Fibroblast of villous mesenchyme (primary cell): ENCODE measurements at places on chromosomes 3 and 15. TPM values are rescaled to one million over a fixed set of nuclear protein-coding genes. Genes with fewer than 3 reads are reported as not detected.

The IFT122 gene
- total RNA-seq, result 19.9 and 21.3 TPM in 2 replicates

DNA sequence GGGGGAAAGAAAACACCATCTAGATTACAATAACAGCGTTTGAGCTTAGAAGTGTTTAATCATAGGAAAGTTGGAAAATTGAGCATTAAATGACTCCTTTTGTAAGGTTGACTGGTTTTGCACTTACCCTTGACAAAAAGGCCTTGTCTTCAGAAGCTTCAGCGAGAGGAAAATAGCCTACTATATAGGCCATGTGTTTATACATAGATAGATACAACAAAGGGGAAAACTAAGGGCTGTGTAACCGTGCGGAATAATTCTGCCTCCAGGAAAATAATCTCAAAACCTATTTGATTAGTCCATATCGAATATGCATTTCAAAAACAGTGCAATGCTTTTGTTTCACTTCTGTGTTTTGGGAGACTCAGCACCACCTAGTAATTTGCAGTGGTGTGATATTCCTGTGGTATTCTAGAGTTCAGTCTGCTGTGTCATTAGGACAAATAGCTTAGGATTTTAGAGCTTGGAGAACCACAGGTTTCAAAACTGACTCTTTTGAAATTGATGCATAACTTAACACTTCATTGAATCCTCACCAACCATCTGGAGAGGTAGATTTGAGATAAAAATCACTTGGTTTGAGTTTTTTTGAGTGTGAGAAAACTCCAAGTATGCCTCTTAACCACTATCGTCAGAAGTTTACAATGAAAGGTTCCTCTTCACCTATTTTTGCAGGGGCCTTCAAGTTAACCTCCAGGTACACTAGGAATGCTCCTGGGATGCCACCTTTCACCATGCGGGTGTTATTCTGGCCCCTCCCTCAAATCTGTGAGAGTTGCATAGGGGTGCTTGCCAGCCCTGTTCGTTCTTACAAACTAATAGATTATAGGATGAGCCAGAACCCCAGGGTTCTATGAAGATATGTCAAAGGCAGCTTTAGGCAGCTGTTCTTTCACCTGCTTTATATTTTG lies 1.9 kb downstream of the ARHGAP31 start:
- peak; percentile 50 for DNase-seq

GRCh38 chr15:60614862-60615771 lies 136.2 kb upstream of the ICE2 start:
- no peak for DNase-seq

DNA sequence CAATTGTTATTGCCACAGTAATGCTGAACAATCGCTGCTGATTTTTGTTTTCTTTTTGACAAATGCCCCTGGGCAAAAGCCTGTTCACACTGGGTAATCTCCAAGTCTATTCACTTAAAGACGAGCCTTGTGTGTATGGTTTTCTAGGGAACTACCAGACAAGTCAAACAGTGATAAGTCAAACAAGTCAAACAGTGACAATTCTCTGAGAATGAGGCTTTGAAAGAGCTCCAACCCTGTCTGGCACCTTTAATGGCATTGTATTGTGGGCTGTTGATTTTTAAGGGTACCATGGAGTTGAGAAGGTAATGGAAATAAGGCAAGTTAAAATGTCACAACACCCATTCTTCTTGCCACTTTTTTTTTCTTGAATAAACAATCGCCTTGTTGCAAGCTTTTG lies 59.4 kb upstream of the TMC3 start:
- DNase-seq, result no peak

DNA sequence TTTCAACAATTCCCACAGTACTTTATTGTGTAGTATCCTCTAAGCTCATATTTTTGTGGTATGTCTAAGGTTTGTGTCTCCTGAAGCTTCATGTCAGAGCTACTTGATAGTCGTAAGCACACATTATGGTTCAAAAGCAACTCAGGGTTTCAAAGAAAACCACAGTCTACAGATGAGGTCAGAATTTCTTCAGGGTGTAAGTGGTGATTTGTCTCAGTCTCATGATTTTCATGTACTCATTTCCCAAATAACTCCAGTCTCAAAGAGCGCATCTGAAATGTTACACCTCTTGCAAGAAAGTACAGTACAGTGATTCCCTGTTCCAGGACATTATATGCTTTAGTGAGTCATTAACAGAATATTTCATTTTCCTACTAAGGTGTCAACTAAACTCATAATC lies 47.5 kb upstream of the SSR3 start:
- DNase-seq, result peak; percentile 37

The GOLGA6L7 gene
- total RNA-seq, result not detected in 2 replicates

GRCh38 chr3:152197937-152198336 lies 70.8 kb upstream of the MBNL1 start:
- DNase-seq, result no peak

GRCh38 chr3:152319831-152320617 lies 51.3 kb downstream of the MBNL1 start:
- peak; percentile 48 for DNase-seq

DNA sequence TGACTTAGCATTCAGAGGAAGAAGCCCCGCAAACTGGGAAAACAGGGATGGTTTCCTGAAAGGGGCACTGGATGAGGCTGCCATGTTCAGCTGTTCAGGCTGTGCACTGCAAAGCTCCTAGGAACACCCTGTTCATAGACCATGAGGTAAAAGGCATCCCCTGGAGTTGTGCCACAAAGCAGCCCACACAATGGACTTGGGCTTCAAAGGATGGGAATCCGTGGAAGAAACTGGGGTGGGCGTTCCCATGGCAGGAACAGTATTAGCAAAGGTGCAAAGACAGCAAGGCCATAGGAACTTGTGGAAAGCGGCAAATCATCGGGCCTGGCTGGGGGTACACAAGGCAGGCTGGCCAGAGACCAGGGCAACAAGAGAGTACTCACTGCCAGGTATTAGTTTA lies 8.9 kb downstream of the OXTR start:
- no peak for DNase-seq

DNA sequence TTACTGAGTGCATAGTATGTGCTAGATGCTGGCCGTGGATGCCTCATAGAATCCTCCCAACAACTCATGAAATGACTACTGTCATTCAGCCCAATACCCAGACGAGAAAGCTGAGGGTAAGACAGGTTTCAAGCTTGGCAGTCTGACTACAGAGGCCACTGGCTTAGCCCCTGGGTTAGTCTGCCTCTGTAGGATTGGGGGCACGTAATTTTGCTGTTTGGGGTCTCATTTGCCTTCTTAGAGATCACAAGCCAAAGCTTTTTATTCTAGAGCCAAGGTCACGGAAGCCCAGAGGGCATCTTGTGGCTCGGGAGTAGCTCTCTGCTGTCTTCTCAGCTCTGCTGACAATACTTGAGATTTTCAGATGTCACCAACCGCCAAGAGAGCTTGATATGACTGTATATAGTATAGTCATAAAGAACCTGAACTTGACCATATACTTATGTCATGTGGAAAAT lies 1.0 kb upstream of the CCR5 start:
- no peak for DNase-seq

- peak; percentile 96 for DNase-seq
Observed at GRCh38 chr3:171284308-171285075, 175.7 kb downstream of the TNIK start.

The UCN2 gene
- total RNA-seq, result 6.0 and 11.9 TPM in 2 replicates

DNA sequence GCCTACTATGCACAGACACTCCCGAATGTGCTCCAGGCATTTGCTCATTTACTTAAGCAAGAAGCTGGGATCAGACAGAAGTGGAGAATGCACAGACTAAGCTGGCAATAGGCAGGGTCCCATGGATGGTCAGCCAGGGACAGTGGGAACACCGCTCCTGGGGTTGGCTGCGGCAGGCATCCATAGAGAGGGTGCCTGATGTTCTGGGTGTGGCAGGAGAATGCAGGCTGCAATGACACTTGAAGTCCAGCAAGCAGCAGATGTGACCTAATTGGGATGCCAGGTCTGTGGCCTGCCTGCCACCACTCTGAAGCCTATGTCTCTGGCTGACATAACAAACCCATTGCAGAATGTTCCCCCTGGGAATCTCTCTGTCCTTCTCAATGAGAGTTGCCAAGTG lies 40.2 kb upstream of the SLC6A11 start:
- DNase-seq, result no peak

GRCh38 chr15:31799319-31799714 lies 231.0 kb upstream of the CHRNA7 start:
- DNase-seq, result no peak

DNA sequence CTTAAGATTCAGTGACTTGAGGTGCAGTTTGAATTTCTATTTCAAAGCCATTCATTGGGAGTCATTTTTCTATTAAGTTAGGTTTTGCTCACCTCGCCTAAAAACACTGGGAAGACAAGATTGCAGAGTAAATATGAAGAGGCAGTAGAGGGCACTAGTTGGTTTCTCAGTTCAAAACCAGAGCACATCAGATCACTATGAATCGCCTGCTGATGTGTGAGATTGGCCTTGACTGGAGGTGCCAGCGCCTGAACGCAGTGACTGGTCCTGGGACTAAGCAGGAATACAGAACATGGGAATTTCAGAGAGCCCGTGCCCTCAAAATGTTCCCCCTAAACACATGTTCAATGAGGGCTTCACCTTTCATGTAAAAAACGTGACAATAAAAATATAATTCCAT lies 229.0 kb downstream of the ITPR1 start:
- peak; percentile 83 for DNase-seq

DNA sequence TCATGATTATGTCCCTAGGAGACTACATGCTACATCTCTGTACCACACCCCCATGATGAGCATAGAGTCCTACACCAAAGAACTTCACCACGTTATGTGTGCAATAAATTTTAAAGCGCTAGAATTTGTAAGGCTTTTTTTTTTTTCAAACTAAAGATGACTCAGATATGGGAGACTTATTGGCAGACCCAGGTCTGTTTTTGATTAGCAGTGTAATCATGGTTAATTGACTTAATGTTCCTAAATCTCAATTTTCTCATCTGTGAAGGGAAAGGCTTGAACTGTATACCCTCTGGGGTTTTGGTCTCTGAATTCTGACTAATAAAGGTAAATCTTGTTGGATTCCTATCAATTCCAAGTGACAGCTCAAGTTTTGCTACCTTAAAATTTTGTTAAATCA lies 26.4 kb downstream of the ABI3BP start:
- DNase-seq, result no peak

DNA sequence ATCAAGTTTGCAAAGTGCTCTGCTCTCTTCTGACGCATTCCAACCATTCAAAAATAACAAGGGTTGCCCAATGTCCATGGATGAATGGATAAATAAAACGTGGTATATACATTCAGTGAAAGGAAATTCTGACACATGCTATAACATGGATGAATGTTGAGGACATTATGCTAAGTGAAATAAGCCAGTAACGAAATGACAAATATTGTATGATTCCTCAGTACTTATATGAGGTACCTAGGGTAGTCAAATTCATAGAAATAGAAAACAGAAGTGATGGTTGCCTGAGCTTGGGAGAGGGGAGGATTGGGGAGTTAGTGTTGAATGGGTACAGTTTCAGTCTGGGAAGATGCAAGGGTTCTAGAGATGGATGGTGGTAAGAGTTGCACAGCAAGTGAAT lies 33.9 kb downstream of the SH3BP5 start:
- no peak for DNase-seq

The CAMK2N2 gene
- total RNA-seq, result under 0.01 TPM in 1 of 2 replicates, not detected in the other

DNA sequence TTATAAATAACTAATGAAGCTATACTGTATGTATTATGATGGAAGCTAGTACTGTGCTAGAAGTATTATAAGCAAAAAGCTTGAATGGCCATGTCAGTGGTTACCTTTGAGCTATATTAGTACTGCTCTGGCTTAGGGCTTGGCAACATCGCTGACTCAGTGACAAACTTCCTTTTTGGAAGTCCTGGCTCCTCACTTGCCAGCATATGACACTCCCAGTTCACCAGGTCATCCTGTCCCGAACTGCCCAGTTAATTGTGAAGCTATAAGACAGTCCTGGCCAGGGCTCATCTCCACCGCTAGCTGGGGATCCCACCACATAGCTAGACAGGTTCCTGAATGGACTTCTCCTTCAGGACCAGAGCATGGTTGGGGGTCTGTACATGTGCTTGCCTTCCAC lies 31.9 kb downstream of the RAB8B start:
- no peak for DNase-seq

DNA sequence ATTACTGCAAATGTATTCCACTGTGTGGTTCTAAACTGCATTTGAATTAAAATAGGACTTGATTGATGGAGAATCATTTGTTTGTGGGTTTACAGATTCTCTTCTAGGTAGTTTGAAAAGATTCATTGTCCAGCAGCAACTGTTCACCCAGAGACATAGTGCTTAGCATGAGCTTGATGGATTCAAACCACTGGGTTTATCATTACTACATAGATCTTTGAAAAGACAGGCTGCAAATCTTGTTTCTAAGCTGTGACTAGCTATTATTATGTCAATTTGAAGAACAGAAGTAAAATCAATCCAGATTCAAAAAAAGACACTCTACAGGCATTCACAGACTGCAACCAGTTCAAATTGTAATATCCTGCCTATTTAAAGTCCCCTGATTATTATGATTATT lies 49.8 kb downstream of the MBNL1 start:
- DNase-seq, result no peak

DNA sequence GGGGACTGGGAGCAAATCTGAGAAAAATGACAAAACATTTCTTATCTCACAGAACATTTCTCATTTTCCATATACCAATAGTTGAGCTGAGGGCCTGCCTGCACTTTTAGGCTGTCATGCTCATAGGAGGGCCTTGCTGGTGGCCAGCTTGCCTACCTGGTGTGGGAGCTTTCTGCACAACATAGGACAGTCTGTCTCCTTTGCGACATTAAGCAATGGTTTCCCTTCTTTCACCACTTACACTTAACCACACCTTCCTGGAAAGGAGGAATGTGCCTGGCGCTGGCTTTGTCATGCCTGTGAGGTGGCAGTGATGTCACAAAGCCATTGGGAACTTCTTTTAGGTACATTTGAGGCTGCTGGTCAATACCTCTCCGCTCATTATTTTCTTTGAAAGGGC lies 5.7 kb downstream of the SNAPC5 start:
- DNase-seq, result no peak

- no peak for DNase-seq
Observed at GRCh38 chr15:91941871-91942658, 88.6 kb downstream of the SLCO3A1 start.

The IQCH gene
- 2.6 and 4.7 TPM in 2 replicates for total RNA-seq

- peak; percentile 97 for DNase-seq
Observed at GRCh38 chr3:106345353-106346027, 476.7 kb upstream of the CBLB start.

The GASK1A gene
- total RNA-seq, result 0.32 and 1.7 TPM in 2 replicates

DNA sequence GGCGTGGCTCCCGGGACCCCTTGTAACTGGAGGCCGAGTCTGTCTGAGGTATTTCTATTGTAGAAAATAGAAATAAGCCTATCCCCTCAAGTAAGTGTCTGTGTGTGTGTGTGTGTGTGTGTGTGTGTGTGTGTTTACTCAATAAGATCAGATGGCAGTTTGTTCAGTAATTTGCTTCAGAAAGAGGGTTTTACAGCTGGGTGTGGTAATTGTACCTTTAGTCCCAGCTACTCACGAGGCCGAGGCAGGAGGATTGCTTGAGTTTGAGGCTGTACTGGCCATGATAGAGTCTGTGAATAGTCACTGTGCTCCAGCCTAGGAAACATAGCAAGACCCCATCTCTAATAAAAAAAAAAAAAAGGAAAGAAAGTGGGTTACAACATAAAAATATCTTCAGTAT lies 8.7 kb downstream of the SPINT1 start:
- no peak for DNase-seq

The CPB1 gene
- not detected in 2 replicates for total RNA-seq
